ENCODE measurements at places on chromosomes 1 and 21. TPM values are rescaled to one million over a fixed set of nuclear protein-coding genes. Genes with fewer than 3 reads are reported as not detected.

Gene OR2T33
- not detected for total RNA-seq

Gene RGS8
- total RNA-seq: not detected

Gene KCNE2
- total RNA-seq: not detected

Gene GBP3
- total RNA-seq: 35.2 TPM

Gene ANKRD65
- total RNA-seq: 2.7 TPM

Measured in epithelial cell of proximal tubule (primary cell).